ENCODE measurements at places on chromosomes 1 and 21. TPM values are rescaled to one million over a fixed set of nuclear protein-coding genes. Genes with fewer than 3 reads are reported as not detected.

GRCh38 chr1:6743189-6744101 lies 41.8 kb upstream of the CAMTA1 start:
- peak; percentile 33 for DNase-seq
- peaks cover 22% of the 10 kb centered on the region for H3K4me1 ChIP-seq
- no peaks in the 10 kb centered on the region for H3K36me3 ChIP-seq

- no peaks in the 10 kb centered on the region for H3K27me3 ChIP-seq
- no peak overlapping the region for H3K27ac ChIP-seq
- no peak for DNase-seq
- no peak overlapping the region for H3K4me3 ChIP-seq
- no peaks in the 10 kb centered on the region for H3K4me1 ChIP-seq
Measured at GRCh38 chr1:69038379-69038778, 529.3 kb upstream of the LRRC7 start.

SLC25A34 gene
- 2.6 TPM for total RNA-seq

- H3K27ac ChIP-seq: no peak overlapping the region
- H3K4me1 ChIP-seq: no peaks in the 10 kb centered on the region
- no peak overlapping the region for H3K4me3 ChIP-seq
- no peaks in the 10 kb centered on the region for H3K36me3 ChIP-seq
- H3K27me3 ChIP-seq: no peaks in the 10 kb centered on the region
Measured at GRCh38 chr1:166141969-166142368, 24.8 kb downstream of the FAM78B start.

LENEP gene
- 0.52 TPM for total RNA-seq

- no peak for DNase-seq
- no peak overlapping the region for H3K4me3 ChIP-seq
- peaks cover 8% of the 10 kb centered on the region for H3K36me3 ChIP-seq
- no peaks in the 10 kb centered on the region for H3K4me1 ChIP-seq
Measured at GRCh38 chr1:213094446-213094845, 43.4 kb downstream of the RPS6KC1 start.

ORC1 gene
- total RNA-seq: 4.7 TPM

MEGF6 gene
- 108 TPM for total RNA-seq

IVNS1ABP gene
- total RNA-seq: 134 TPM

DNA sequence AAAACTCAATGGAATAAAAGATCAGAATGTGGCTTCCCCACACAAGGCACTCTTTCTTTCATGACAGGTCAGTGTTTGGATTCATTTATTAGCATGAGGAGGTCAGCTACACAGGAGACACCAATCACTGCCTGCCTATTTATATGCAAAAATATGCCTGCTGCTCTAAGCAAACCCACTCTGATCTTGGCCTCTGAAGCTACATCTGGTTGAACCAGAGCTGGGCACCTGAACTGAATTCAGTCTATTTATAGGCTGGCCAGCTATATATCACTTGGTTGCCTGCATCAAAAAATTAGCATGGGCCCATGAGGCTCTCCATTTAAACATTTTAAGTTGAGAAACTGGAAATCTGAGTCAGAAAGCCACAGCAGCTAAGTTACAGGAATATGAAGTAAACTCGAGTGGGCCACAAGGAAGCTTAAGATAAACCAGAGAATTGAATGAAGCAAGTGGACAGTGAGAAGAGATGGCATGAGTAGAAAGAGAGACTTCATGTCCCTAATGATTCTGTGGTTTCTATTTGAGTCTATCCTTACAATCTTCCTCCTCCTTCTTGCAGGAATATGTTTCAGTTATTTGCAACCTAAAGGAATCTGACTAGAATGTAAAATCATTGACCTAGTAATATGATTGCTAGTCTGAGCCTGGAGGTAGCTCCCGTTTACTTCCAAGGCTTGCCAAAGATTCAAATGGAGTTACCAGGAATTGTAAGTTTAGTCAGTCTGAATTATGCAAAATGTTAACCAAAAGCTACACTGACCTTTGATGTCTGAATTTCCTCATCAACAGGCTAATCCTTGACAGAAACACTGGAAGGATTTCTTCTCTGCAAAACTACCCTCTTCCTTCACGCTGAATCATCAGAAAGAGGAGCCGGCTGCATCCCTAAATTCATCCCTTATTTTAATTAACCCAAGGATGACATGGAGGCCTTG lies 17.7 kb downstream of the DDAH1 start:
- no peak overlapping the region for H3K4me3 ChIP-seq
- no peak overlapping the region for H3K27ac ChIP-seq
- no peaks in the 10 kb centered on the region for H3K36me3 ChIP-seq
- no peak for DNase-seq

TRAF3IP3 gene
- 4.5 TPM for total RNA-seq

EFHD2 gene
- total RNA-seq: 44.6 TPM

- DNase-seq: no peak
- no peaks in the 10 kb centered on the region for H3K4me1 ChIP-seq
- peaks cover 17% of the 10 kb centered on the region for H3K27me3 ChIP-seq
- no peak overlapping the region for H3K27ac ChIP-seq
Measured at GRCh38 chr1:24939675-24940193, 9.7 kb upstream of the RUNX3 start.

GRCh38 chr1:17440074-17440826 lies 773 bp upstream of the RCC2 start:
- peaks cover 4% of the 10 kb centered on the region for H3K36me3 ChIP-seq
- peaks cover 40% of the 10 kb centered on the region for H3K4me1 ChIP-seq
- peak overlapping the region; percentile 67 for H3K27ac ChIP-seq
- no peak for DNase-seq

C1orf115 gene
- 17.0 TPM for total RNA-seq

BRDT gene
- not detected for total RNA-seq

CHIA gene
- 2.6 TPM for total RNA-seq

DNA sequence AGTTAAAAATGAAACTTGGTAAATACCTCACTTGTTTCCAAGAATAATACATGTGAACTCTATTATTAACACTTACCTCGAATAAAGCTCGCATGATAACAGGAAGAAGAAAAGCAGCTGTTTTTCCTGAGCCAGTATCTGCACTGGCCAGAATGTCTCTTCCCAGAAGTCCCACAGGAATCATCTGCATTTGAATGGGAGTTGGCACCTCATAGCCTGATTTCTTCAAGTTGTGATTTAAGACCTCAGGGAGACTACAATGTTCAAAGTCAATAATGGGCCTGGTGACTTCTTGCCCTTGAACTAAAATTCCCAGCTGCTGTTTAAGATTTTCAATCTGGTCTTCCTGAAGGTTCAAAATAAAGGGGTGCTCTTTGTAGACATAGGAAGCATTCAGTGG lies 3.8 kb downstream of the DDX59 start:
- DNase-seq: no peak
- peak overlapping the region; percentile 45 for H3K27ac ChIP-seq
- H3K27me3 ChIP-seq: no peaks in the 10 kb centered on the region
- H3K36me3 ChIP-seq: peaks cover 52% of the 10 kb centered on the region
- H3K4me3 ChIP-seq: no peak overlapping the region
- no peaks in the 10 kb centered on the region for H3K4me1 ChIP-seq

DNA sequence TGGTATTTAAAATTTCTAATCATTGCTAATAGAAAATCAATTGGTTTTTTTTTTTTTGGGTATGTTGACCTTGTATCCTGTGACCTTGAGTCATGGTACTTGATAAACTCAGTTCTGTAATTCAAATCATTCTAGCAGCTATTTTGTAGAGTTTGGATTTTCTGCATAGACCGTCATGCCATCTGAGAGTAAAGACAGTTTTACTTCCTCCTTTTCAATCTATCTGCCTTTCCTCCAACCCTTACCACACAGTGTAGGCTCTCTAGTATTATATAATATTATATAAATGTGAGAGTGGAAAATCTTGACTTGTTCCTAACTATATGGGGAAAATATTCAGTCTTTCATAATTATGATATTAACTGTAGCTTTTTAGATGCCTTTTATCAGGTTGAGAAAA lies 7.0 kb downstream of the TDRD5 start:
- no peaks in the 10 kb centered on the region for H3K36me3 ChIP-seq
- no peak for DNase-seq
- H3K4me3 ChIP-seq: no peak overlapping the region
- no peak overlapping the region for H3K27ac ChIP-seq
- H3K27me3 ChIP-seq: peaks cover 3% of the 10 kb centered on the region
- H3K4me1 ChIP-seq: no peaks in the 10 kb centered on the region

DNA sequence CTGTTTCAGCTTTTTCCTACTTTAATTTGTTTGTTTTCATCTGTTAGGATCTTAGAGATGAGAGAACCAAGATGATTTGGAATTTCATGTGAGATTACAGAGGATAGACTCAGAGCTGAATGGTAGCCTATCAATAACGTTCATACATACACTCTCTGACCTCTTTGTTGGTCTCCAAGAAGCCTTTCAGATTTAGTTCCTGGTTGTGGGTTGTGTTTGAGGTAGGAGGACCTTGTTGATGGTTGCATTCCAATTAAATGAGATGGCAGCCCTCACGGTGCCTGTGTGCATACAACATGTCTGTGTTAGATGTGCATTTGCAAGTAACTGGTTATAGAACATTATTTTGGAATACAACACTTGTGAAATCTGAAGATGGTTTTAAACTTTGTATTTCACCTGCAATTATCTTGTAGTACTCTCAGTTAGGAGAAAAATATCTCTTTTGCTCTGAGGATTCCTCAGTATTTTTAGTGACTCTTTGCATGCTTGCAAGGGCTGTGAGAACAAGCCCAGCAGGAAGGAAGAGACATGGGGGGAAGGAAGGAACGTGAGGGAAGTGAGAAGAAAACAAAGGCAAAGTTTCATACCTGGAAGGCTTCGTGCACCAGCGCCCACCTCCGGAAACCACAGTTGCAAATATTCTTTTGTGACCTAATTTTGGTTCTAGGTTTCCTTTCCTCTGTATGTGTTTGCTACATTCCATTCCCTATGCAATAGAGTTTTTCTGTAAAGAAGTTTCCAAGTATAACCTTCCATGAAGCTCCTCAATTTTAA lies 291.8 kb downstream of the DISC1 start:
- no peak overlapping the region for H3K27ac ChIP-seq
- H3K27me3 ChIP-seq: no peaks in the 10 kb centered on the region
- DNase-seq: no peak
- H3K36me3 ChIP-seq: no peaks in the 10 kb centered on the region

NPPA gene
- 1.6 TPM for total RNA-seq

HOOK1 gene
- 17.9 TPM for total RNA-seq

CCDC185 gene
- total RNA-seq: not detected

DNA sequence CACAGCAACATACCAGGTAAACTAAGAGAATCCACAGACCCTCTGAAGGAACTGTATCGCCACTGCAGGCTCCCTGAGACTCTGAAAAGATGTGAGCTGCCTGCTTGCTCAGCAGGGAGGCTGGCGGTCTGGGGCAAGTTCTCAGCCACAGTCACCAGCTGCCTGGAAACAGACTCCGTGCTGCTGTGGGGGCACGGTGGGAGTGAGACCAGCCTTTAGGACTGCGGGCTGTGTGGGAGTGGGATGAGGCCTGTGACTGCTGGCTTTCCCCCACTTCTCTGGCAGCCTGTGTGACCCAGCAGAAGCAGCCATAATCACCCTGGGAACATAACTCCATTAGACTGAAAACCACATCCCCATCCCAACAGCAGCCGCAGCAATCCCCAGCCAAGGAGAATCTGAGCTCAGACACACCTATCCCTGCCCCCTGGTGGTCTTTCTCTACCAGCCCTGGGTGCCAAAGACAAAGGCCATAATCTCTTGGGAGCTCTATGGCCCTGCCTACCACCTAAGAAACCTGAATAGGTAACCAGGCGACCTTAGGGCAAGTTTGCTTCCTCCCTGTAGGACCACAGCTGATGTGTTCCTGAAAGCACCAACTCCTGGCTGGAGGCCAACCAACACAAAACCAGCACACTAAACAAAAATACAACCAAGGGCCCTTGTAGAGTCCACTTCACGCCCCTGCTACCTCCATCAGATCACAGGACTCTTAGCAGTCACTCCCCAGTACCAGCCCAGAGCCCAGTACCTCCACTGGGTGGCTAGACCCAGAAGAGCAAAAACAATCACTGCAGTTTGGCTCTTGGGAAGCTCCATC lies 151.5 kb downstream of the SMYD3 start:
- no peaks in the 10 kb centered on the region for H3K27me3 ChIP-seq
- H3K4me1 ChIP-seq: no peaks in the 10 kb centered on the region
- no peaks in the 10 kb centered on the region for H3K36me3 ChIP-seq
- no peak for DNase-seq
- H3K4me3 ChIP-seq: no peak overlapping the region

GPR25 gene
- 0.26 TPM for total RNA-seq

DNA sequence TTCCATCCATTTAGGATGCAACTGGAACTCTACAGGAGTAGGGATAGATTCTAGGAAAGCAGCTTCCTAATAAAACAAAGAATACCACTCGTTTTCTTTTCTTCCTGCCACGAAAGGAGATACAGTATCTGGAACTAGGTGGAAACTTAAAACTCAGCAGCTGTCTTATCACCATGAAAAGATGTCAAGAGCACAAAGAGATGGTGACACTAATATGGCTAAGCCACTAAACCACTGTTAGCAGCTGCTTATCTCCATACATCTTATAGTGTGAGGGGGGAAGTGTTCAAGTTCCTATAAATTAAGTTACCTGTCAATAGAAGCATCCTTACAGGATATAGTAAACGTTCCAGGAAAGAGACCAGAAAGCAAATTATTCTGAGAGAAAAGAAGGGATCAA lies 162.5 kb downstream of the TYW3 start:
- H3K4me3 ChIP-seq: no peak overlapping the region
- no peak for DNase-seq
- no peaks in the 10 kb centered on the region for H3K27me3 ChIP-seq
- H3K36me3 ChIP-seq: no peaks in the 10 kb centered on the region
- no peak overlapping the region for H3K27ac ChIP-seq
- H3K4me1 ChIP-seq: no peaks in the 10 kb centered on the region

DNA sequence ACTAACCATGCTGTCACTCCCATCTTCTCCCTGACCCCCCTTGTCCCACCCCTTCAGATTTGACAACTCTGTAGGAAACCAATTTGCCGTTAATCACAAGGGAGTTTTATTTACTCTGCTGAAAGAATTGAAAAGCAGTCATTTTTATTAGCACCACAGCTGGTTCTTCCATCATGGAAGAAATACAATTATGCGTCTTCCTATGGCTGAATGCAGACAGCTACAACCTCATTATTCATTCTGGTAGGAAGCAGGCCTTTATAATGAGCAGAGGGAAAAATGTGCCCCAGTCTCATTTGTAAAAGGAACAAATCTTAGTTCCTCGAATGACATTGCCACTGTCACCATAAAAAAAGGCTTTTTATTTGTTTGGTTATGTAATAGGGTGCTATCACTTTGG lies 35.2 kb downstream of the JUN start:
- H3K36me3 ChIP-seq: no peaks in the 10 kb centered on the region
- no peaks in the 10 kb centered on the region for H3K27me3 ChIP-seq
- no peak overlapping the region for H3K4me3 ChIP-seq
- peaks cover 7% of the 10 kb centered on the region for H3K4me1 ChIP-seq

GRCh38 chr1:167455786-167456446 lies 62.4 kb downstream of the CD247 start:
- peak overlapping the region; percentile 67 for H3K27ac ChIP-seq
- H3K36me3 ChIP-seq: no peaks in the 10 kb centered on the region
- no peaks in the 10 kb centered on the region for H3K4me1 ChIP-seq
- H3K4me3 ChIP-seq: peak overlapping the region; percentile 68
- H3K27me3 ChIP-seq: peaks cover 10% of the 10 kb centered on the region
- peak; percentile 45 for DNase-seq

APCS gene
- not detected for total RNA-seq

DNA sequence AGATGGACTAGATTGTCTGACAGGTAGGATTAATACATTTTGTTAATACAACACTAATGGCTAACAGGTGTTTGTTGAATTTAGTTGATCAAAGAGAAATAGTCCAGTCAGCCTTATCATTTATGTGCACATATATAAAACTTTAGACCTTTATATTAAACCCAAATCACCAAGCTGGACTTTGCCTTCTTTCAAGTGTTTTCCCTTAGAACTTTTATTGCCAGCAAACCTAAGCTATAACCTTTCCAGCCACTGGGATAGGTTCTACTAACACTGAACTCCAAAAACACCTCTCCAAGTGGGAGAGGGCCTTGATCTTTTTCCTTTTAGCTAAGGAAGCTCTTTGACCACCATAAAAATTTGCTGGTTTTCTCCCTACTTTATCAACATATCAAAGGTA lies 345.9 kb downstream of the PDE4B start:
- H3K36me3 ChIP-seq: no peaks in the 10 kb centered on the region
- H3K4me1 ChIP-seq: no peaks in the 10 kb centered on the region
- H3K27me3 ChIP-seq: no peaks in the 10 kb centered on the region
- no peak for DNase-seq
